ENCODE measurements at places on chromosomes 6 and 20.

DNA sequence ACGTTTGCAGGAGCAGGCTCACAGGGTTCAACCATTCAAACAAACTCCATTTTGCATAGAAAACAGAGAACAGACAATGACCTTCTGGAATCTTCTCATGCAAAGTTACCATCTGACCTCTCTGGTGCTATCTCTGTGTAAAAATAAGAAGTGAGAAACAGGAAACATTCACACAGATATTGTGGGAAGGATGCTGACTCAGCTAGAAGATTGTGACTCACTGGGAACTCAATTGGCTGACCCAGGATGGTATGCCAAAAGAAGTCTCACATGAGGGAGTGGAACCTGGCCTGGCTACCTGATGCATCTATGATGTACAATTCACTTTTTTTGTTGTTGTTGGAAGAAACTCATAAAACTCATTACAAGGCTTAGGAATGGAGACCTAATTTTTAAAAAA lies 61.1 kb upstream of the TBX18 start:
- peak; percentile 71 for DNase-seq

GRCh38 chr20:45253261-45253660 lies 1.1 kb downstream of the SLPI start:
- DNase-seq = no peak

DNA sequence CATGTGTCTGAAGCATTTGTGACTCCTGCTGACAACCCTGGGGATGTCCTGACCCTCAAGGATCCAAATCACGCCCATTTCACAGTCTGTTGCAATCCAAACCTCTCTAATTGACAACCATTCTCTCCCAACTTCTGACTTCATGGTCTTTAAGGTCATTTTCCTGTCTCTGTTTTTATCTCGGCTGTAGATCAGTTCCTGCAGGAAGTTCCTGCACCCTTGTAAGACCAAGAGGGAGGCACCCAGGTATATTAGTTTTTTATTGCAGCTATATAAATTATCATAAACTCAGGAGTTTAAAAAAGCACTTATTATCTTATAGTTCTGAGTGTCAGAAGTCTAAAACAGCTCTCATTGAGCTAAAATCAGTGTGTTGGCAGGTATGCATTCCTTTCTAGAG lies 166.8 kb downstream of the BTBD3 start:
- no peak for DNase-seq

- DNase-seq = no peak
Observed at GRCh38 chr20:57500962-57501361, 24.0 kb downstream of the CTCFL start.

- DNase-seq = no peak
Observed at GRCh38 chr6:45665859-45666258, 288.1 kb upstream of the SUPT3H start.

All from GM23248 (cell line).